Hematopoietic multipotent progenitor cell treated with erythropoietin and hydrocortisone succinate and interleukin-3 and kit ligand, for 6 days (in vitro differentiated cells): ENCODE measurements at places on chromosomes 5 and 9.

DNA sequence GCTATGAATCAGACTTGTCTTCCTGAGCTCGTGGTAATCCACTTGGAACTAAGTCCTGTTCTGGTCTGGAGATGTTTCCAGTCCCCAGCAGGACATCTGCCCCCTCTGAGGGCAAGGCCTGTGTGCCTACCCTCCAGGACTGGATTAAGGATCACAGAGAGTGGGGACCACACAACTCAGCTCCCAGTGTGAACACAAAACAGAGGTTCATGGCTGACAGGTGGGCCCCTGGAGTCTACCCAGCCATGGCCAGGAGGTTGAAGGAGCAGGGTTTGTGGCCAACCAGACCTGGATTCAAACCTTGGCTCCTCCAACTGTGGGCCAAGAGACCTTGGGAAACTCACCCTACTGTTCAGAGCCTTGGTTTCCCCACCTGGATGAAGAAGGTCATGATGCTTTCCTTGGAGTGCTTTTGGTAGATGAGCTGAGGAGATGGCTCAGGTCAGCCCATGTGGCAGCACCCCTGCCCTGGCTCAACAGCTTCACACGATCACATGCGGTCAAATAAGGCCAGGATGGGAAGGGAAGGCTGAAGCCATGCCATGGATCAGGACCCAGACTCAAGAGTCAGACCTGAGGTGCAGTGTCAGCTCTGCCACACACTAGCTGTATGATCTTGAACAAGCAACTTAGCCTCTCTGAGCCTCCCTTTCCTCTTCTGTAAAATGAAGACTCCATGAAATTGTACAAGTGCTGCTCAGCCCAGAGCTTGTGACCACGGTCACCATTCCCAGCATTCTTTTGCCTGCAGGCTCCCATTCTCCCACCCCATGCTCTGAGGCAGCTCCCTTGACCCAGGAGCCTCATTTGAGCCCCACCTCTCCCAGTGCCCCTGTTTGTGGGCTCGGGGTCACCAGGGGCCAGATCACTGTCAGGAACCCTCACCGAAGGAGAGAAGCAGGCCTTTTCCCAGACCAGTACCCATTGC is 27.3 kb upstream of the ANGPTL2 start:
- DNase-seq, result no peak

- DNase-seq, result no peak
Observed at GRCh38 chr5:156826150-156826549, 23.9 kb upstream of the PPP1R2B start.

DNA sequence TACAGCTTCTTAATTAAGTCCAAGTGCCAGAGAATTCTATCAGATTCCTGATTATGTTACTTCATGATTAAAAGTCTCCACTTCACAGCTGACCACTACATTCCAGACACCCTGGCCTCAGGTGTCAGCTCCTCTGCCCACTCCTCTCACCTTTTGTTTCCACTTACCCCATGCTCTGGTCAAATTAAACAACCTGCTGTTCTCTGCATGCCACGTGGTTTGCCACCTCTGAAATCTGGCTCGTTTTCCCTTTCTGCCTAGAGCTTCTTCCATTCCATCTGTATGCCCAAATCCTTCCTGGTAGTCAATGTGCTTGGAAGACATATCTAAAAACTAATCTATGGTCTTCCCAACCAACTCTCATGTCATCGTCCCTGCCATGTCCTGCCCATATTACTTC is 158.6 kb downstream of the ICE1 start:
- DNase-seq, result no peak

- no peak for DNase-seq
Observed at GRCh38 chr9:123302348-123303214, 34.2 kb upstream of the STRBP start.

GRCh38 chr5:180668835-180669596 is 19.6 kb upstream of the FLT4 start:
- DNase-seq, result peak; percentile 38

- no peak for DNase-seq
Observed at GRCh38 chr5:121867403-121867802, 15.7 kb downstream of the FTMT start.

DNA sequence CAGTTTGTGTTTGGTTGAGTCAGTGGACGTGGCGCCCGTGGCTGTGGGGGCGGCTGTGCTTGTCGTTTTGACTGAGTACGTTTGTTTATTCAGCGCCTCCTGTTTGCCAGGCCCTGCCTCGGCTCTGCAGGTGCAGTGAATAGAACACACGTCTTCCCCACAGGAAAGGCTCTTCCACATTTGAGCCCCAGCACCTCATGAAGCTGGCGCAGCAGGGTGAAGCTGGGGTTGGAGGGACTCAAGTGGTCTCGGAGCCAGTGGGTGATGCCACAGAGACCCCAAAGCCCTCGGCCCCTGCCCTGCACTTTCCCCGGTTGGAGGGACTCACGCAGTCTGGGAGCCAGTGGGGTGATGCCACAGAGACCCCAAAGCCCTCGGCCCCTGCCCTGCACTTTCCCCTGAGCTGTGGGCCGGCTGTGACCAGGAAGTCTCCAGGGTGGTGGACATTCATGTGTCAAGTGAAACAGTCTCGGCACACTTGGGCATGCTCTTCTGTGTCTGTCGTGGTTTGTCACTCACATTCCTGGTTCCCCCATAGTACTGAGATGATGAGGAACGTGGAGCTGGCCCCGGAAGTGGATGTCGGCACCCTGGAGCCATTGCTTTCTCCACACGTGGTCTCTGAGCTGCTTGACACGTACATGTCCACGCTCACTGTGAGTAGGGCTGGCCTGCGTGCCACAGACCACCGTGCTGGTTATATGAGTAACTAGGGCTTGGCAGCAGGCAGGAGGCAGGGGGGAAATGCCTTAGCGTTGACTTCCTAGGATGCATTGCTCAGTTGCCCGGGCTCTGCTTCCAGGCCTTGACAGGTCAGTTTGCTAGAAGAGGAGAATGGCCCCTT is 13.6 kb downstream of the EXOC3 start:
- DNase-seq, result no peak
